HepG2 (cell line): ENCODE measurements at places on chromosomes 7 and 10. TPM values are rescaled to one million over a fixed set of nuclear protein-coding genes. Genes with fewer than 3 reads are reported as not detected.

DNA sequence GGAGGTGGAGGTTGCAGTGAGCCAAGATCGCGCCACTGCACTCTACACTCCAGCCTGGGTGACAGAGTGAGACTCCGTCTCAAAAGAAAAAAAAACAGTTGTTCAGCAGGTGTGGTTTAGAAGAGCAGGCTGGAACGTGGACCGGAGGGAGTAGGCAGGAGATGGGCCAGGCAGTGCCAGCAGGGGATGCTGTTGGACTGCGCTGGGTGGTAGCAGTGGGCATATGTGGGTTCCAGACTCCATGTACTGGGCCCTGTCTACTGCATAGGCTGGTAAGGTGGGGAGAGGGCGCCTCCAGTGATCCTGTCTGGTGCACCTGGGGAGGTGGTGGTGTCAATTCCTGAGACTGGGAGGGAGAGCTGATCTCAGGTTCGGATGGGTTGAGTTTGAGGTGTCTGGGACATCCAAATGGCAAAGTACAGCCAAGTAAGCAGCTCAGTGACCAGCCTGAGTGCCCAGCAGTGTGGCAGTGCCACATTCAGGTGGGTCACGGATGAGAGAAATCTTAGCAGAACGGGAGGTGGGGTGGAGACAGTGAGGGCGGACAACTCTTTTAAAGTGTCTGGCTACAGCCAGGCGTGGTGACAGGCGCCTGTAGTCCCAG lies 25.9 kb downstream of the SFXN4 start:
- H3K27me3 ChIP-seq: no peaks in the 10 kb centered on the region
- H3K27ac ChIP-seq: no peak overlapping the region
- no peaks in the 10 kb centered on the region for H3K4me1 ChIP-seq

- H3K27me3 ChIP-seq: no peaks in the 10 kb centered on the region
- no peak overlapping the region for H3K27ac ChIP-seq
- H3K4me3 ChIP-seq: no peak overlapping the region
- H3K36me3 ChIP-seq: no peaks in the 10 kb centered on the region
Observed at GRCh38 chr7:141045842-141046620, 27.8 kb upstream of the TMEM178B start.

ASAH2 gene
- total RNA-seq: 8.9 and 16.0 TPM in 2 replicates

MMRN2 gene
- 0.04 TPM in 1 of 2 replicates, not detected in the other for total RNA-seq

SEMA3E gene
- total RNA-seq: not detected in 2 replicates
